ENCODE measurements at places on chromosomes 16 and 17.

- no peak for DNase-seq
Measured at GRCh38 chr17:10349403-10349802, 23.4 kb downstream of the MYH13 start.

- DNase-seq: no peak
Measured at GRCh38 chr16:79836144-79836543, 235.6 kb upstream of the MAF start.

DNA sequence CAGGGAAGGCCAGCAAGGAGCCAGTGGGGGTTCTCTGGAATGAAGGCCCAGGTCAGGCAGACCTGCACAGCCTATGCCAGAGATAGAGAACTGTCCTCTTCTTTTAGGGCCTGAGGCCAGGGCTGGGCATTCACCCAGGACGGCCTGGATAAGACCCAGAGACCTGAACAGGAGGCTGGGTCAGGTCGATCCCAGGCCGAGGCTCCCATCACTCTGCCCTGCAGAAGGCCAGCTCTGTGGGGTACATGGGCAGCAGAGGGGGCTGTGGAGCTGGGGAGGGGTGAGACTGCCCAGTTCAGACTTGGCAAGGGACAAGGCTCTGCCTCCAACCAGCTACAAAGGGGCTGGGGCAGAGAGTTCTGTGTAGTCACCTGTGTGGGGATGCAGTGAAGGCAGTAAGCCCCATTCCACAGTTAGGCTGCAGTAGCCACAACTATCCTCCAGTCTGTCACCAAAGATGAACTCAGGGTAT, 14.6 kb downstream of the HSD11B2 start:
- no peak for DNase-seq

- DNase-seq: no peak
Measured at GRCh38 chr17:13806092-13806491, 204.4 kb upstream of the HS3ST3A1 start.

- no peak for DNase-seq
Measured at GRCh38 chr17:78231991-78232858, 794 bp downstream of the TMEM235 start.

- no peak for DNase-seq
Measured at GRCh38 chr16:12767897-12768296, 35.8 kb downstream of the CPPED1 start.

GRCh38 chr17:80614332-80615047, 69.9 kb downstream of the RPTOR start:
- no peak for DNase-seq

DNA sequence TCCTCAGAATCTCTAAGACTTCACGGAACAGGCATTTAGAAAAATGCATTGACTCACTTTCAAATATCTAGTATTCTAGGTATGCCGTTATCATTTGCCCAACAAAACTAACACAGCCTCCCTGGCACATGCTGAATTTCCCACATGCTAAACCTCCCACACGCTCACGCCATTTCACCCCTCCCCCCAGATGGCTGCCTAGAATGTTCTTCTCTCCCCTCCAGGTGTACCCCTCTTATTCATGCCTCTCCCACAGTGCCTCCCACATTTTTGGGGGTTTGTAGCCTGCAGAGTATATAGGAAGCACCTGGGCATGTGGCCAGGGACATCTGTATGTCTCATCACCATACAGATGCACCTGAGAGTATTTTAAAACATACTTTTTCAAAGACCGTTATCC, 38.2 kb upstream of the ICAM2 start:
- peak; percentile 14 for DNase-seq

DNA sequence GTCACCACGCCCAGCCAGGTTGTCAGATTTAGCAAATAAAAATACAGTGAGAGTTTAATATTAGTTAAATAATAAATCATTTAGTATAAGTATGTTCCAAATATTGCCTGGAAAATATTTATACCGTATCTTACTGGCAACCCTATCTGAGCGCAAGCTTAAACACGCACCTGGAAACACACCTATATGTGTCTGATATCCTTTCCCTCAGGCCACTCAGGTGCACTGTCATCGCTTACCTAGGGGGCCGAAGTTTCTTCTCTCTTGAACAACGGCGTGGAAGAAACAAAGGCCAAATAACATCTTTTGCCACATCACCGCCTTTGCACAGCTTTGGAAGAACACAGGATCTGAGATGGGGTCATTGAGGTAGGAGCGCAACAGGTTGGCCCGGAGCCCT, 54.0 kb downstream of the LYRM1 start:
- no peak for DNase-seq

GRCh38 chr16:84397090-84397489, 28.8 kb downstream of the ATP2C2 start:
- no peak for DNase-seq

DNA sequence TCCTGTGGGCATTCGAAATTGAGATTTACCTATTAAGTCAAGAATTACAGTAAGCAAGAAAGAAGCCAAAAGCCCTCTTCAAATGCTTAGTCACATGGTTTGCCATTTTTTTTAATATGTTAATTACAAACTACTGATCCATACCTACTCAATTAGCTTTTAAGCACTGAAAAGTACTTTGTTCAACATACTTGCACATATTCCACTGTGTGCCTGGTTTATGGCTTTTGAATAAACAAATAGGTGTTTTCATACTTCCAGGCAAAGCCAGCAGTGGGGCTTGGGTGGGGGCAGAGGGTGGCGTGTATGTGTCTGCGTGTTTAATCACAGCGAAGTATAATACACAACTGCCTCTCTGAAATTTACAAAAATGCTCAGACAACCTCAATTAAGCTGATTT, 51.4 kb downstream of the GAS7 start:
- no peak for DNase-seq

DNA sequence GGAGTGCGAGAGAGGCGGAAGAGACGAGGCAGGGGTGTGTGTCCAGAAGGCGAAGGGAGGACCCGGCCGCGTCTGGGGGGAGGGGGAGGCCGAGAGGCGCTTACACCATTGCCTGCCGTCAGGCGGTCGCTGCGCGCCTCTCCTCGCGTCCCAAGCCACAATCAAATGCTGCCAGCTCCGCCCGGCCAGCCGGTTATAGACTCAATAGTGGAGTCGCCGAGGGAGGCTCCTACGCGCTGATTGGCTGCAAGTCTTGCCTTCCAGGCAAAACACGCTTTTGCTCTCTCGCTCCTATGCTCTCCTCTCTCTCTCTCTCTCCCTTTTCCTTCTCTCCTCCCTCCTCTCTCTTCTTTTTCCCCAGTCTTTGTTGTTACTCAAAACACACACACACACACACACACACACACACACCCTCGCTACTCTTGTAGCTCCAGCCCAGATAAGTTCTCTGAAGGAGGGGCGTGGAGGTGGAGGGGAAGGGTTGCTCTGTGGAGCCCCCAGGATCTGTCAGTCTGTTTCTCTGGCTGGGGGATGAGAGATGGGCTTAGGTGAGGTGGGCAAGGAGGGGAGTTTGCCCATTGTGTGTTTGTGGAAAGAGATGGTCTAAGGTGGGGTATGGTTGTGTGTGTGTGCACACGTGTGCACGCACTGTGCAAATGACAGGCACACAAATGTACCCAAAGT, at the start of gene DLX3:
TSS of gene DLX3 (minus strand) at position 170 of the 684 bp plus-strand sequence. CDS start 226 bp downstream, outside the sequence.
- peak; percentile 62 for DNase-seq

DNA sequence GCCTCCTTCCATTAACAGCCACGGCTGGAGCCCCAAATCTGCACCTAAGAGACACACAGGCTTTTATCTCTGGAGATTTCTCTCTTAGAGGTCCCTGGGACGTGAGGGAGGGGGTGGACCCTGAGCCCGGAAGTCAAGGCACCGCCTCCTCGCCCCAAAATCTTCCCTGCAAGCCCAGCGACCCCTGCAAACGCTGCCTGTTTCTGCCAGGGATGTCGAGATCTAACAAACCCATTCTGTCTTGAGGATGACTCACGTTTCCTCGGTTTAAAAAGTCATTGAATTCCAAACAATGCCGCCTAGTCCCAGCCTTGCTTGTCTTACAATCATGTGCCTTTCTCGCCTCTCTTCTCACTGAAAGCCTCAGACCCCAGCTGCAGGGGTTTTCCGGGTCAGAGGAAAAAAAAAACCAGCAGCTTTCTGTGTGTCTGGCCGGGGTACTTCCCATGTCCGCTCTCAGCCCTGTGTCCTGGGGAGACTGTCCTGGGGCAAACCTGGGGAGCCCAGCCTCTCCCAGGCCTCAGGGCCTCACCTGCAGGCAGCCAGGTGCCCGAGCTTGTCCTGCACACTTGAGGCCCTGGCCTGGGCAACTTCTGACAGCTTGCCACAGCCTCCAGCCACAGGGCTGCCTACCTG, 15.4 kb downstream of the ARL2BP start:
- DNase-seq: peak; percentile 82

DNA sequence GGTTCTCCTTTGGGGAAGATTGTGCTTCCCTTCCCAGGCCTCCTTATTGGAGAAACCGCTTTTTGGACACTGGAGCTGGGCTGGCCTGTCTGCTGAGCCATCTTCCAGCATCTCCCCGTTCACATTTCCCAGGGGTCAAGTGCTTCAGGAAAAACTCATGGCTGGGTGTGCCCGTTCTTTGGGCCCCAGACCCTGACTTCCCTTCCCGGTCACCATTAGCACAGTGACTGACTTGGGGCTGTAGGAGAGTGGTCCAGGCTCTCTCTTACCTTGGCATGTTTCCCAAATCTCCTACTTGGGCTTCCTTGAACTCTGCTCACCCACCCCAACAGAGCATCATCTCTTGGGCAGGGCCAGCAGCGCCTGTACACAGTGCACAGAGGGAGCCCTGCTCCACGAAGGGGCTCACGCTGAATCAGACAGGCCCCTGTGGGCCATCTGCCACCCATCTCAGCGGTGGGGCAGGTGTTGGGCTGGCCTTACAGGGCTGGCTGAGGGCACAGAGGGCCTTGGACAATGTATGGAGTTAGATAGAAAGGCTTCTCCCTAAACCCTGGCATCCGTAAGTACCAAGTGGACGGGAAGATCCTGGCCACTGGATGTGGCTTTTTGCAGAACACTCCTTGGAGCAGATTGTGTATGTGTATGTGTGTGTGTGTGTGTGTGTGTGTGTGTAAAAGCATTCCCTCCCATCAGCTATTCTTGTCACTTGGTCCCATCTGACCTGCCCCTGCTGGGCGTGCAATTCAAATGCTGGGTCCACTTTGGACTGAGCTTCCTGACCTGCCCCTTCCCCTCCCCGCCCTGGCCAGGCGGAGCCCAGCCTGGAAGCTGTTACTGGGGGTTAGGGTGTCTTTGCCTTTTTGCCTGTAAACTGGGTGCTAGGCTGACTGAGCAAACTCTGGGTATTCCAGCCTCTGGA, 24.9 kb upstream of the CDC42EP4 start:
- no peak for DNase-seq

GRCh38 chr16:83653785-83654184, 154.0 kb upstream of the HSBP1 start:
- DNase-seq: peak; percentile 38

DNA sequence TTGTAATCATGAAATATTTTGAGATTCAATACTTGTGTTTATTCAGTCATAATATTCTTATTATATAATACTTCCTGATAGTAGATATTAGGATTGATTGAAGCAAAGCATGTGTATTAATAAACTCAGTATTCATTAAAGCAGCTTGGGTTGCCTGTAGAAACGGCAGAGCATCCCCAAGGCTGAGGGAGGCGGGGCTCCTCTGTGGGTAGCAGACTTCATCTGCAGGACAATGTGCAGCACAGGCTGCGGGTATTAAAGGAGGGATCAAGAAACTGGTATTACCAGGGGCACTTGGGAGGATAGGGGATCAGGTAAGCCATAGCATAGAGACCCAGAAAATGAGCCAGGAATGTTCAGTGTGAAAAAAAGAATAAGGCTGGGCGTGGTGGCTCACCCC, 213.6 kb downstream of the PRKCA start:
- no peak for DNase-seq

DNA sequence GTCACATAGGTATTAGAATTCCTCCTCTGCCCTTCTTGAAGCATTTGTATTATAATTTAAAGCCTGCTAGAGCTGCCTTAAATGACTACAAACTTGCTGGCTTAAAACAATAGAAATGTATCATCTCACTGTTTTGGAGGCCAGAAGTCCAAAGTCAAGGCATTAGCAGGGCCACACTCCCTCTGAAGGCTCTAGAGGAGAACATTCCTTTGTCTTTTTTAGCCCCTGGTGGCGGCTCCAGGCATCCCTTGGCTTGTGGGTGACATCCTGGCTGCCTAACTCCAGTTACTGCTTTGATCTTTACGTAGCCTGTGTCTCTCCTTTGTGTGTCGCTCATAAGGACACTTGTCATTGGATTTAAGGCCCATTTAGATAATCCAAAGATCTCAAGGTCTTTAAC, 186.6 kb upstream of the SALL1 start:
- DNase-seq: no peak

DNA sequence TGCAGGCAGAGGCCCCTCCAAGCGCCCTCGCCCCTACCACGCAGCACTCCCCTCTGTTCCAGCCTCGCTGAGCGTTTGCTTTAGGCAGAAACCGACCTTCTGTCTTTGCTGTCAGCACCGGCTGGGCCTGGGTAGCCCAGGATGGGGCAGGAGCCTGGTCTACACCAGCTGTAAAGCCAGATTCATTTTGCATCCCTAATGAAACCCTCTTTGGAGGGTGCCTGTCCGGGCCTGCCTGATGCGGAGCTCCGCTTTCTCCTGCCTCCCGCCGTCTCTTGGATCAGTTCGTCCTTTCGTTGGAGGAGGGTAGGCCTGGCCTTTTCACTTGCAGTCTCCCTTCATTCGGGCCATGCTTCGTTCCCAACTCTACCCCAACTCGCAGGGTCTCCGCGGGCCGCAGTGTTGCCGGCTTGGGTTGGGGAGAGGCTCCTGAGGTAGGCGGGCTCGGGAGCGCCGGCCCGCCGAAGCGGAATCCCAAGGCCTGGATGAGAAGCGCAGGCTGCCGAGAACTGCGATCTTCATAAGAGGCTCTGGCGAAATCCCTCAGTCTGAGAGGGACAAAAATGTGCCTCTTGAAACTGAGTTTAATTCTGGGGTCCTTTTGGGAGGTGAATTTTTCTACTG, 4.8 kb upstream of the HOXB8 start:
- no peak for DNase-seq

GRCh38 chr17:11583306-11583992, 14.8 kb upstream of the DNAH9 start:
- DNase-seq: no peak

GRCh38 chr16:58462499-58462996, 37.4 kb upstream of the NDRG4 start:
- DNase-seq: no peak

- no peak for DNase-seq
Measured at GRCh38 chr16:21620592-21620991, 21.2 kb downstream of the METTL9 start.

DNA sequence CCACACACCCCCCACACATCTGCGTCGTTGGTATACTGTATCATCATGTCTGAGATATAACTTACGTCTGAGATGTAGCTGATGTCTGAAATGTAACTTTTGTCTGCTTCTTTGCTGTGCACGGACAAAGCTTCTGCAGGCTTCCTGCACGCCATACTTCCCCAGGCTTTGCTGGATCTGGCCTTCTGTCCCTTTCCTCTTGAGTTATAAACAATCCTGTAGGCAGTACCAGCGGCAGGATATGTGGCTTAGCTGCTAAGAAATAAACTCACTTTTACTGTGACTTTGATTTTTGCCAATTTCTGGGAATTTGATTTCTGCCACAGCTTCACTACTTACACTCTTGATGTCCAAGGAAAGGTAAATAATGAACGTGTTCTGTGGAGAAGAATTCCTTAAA, 184.4 kb downstream of the RPTOR start:
- no peak for DNase-seq

- no peak for DNase-seq
Measured at GRCh38 chr16:66692341-66692740, 4.2 kb downstream of the CMTM4 start.
